Activated CD4-positive, CD25-positive, alpha-beta regulatory T cell treated with anti-CD3 and anti-CD28 coated beads, Interleukin-2, amount 50 U/mL, for 72 hours (primary cell): ENCODE measurements at places on chromosomes 5 and 9.

DNA sequence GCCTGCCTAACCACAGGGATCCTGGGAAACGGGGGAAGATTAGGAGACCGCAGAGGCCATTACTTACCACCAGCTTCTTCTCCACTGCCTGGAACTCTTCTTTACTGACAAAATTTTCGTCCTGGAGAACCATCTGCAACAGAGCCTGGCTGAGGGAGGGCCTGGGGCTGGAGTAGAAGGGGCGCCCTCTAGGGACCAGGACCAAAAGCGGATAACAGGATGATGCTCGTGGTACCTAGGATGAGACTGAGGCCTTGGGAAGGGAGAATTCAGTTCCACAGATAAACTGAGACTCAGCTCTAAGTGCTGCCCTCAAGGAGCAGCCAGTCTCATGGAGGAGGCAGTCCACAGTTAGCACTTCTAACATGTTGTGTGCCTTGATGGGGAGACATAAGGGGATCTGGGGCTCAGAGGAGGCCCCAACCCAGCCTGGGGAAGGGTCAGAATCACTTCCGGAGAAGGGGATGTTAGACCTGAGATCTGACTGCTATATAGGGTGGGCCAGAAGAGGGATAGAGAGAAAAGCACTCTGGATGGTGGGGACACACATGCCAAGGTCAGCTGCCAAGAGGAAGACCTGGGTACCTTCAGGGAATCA is 1.2 kb downstream of the SPATA24 start:
- DNase-seq: no peak

- no peak for DNase-seq
Measured at GRCh38 chr5:111389390-111390082, 122.8 kb downstream of the STARD4 start.

- no peak for DNase-seq
Measured at GRCh38 chr5:172235132-172235780, 41.3 kb downstream of the EFCAB9 start.

DNA sequence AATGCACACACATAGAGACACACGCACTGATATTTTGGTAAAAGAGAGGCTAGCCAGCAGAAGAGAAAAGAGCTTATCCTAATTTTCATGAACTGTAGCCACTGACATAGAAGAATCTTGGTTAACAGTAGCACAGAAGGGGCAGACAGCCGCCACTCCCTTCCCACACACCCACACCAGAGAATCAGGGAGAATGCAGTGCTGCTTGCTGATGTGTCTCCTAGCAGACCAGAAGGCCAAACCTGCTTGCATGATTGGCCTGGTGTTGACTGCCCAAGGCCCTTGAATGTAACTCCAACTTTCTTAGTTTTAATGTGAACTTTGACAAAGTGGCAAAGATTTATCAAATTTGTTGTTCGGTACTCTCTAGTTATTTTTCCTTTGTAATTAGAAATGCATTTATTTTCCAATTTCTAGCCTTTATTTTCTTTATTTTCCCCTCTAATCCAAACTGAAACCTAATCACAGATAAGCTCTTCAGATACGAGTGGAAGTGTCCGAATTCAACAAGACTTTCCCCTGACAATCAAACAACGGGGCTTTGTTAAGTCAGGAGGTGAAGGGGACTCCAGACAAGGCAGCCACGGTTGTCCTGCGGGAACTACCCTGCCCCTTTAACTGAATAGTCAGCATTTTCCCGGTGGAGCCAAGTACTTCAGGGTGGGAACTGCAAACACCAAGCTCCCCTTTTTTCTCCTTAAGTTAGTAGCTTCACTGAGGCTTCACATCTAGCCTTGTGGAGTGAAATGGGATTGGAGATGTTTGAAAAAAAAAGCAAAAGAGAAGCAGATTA is 81.9 kb upstream of the CTSL start:
- no peak for DNase-seq

DNA sequence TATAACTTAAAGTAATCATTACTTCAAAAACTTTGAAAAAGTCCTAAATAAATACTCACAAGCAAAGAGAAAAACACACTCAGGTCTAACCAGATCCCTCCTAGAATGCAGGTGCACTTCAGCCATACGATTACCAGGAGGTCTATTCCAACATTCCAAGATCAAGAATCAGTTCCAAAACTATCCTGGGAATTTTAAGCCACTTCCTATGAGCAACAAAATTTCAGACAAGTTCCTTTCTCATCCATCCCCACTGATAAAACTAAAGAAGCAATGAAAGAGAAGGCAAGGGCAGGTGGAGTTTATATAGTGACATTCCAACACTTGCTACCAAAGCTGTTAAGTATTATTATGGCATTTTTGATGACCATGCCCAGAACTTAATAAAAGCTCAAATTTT is 29.6 kb downstream of the MLLT3 start:
- no peak for DNase-seq

GRCh38 chr5:118989816-118990215 is 1.5 kb upstream of the DTWD2 start:
- DNase-seq: no peak

GRCh38 chr5:33261305-33261704 is 179.5 kb upstream of the TARS1 start:
- no peak for DNase-seq

DNA sequence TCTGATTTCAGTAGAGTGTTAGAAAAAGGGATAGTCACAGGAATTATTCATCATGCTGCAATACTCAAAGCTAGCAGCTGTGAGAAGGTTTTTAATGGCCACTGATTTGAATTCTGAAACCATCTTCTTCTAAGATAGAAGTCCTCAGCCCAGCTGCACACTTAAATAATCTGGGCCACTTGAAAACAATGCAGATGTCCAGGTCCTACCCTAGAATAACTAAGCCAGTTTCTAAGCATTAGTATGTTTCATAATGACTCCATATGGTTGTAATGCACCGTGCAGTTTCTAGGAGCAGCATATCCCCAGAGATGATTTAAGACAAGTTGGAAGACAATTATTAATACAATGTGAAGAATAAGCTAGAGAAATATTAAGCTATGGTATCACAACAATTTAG is 159.9 kb upstream of the FBXL17 start:
- DNase-seq: no peak

DNA sequence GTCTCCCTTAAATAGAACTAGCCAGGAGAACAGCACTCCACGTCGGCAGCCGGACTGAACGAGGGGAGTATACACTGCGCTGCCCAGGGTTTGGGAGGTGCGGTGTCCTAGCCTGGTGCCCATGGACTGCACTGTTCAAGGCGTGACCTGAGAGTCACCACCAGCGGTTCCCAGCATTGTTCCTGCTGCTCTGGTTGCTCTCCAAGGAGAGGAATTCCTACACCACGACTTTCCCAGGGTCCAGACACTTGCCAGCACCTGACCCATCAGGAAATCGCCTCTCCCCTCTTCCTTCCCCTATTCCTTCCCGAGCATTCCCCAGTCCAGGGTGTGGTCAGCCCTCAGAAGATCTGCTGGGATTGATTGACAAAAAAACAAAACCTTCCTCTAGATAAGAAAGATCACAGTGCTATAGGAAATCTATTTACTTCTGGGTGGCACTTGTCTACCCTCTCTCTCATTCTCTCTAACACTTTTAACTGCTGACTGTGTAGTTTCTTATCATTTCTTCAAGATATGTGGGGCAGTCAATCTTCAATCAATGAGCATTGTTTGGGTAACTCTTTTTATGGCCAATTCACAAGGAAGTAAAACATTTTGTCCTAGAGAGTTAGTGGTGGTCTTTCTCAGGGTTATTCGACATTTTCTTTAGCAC is 297.8 kb upstream of the ACTBL2 start:
- no peak for DNase-seq

GRCh38 chr5:121897341-121897740 is 45.7 kb downstream of the FTMT start:
- DNase-seq: no peak

GRCh38 chr9:121725008-121725775 is 73.8 kb downstream of the DAB2IP start:
- DNase-seq: no peak

- DNase-seq: no peak
Measured at GRCh38 chr5:102049517-102049916, 246.6 kb downstream of the SLCO4C1 start.

- no peak for DNase-seq
Measured at GRCh38 chr9:95447660-95448420, 68.9 kb downstream of the PTCH1 start.

- DNase-seq: no peak
Measured at GRCh38 chr5:51172903-51173626, 210.2 kb upstream of the ISL1 start.

DNA sequence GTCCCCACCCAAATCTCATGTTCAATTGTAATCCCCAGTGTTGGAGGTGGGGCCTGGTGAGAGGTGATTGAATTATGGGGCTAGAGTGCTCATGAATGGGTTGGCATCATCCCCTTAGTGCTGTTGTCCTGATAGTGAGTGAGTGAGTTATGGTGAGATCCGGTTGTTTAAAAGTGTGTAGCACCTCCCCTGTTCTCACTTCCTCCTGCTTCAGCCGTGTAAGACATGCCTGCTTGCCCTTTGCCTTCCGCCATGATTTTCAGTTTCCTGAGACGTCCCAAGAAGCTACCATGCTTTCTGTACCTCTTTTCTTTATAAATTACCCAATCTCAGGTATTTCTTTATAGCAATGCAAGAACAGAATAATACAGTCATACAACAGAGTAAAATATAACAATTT is 742 bp upstream of the LECT2 start:
- DNase-seq: no peak

DNA sequence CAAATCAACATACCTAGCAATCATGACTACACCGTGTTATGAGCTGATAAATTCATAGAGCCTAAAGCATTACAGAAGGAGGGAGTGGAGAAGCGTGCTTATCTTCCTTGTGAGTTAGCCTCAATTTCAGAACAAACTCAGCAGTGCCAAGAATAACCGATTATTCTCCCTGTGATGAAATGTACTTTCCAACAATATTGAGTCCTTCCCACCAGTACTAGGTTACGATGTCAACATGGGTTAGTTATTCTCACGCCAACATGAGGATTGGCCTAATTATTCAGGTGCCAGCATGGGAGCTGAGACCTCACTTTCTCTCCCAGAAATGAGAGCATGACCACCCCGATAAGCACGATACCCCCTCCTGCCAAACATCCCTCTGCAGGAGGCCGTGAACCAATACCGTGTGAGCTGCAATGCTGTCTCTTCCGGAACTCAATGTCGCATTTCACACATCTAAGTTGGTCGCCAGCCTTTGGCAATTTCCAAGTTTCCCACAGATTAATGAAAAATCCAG is 193.7 kb downstream of the ENC1 start:
- no peak for DNase-seq

DNA sequence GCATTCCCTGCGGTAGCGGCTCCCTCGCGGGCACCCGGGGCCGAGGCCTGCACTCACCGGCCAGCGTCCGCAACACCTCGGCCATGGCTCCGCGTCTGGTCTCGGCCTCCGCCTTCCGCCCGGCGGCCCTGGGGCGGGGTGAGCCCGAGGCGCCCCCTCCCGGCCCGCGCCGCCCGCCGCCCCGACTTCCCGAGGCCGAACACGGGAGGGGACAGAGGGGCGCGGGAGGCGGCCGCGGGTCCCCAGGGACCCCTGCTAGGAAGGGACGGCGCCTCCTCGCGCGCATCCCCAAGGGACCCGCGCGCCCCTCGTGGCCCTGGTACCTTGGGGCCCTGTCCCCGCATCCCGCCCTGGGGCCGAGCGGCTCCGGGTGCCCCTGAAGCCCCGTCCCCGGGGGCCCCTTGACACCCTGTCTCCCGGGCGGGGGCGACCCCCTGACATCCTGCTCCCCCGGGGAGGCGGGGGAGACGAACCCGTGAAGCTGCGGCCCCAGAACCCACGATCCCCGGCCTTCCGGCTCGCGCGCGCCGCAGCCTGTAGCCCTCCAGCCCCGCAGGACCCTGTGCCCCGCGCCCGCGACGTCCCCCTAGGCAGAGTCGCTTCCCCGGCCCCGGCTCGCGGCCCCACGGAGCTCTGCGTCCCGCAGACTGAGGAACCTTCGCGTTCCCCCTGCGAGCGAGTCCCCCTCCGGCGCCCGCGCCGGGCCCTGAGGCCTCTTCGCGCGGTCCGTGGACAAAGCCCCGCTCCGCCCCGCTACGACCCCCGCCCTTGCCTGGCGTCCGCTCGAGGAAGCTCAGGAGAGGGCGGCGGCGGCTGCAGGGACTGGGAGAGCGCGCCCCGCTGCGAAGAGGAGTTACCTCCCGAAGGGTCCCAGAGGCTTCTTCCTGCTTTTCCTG is at the start of gene ABO:
Gene ABO, minus strand, starts transcription at position 97 of the 896 bp plus-strand sequence.
- no peak for DNase-seq

- DNase-seq: no peak
Measured at GRCh38 chr9:79682076-79682736, 110.4 kb downstream of the TLE4 start.

DNA sequence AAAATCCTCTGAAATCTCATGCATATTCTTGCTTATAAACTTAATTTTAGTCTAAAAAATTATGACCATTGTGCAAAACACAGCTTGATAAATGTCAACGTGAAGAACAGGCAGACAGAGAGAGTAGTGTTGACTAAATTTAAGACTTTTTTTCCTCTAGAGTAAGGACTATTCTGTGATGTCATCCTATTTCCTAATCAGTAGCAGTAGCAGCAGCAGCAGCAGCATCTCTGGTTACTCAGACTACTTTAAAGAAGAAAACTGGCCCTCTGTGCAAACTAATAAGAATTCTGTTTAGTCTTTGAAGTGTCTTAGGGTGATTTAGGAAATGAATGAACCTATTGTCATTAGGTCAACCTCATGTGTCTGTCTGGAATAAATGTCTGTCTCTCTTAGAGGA is 403.0 kb downstream of the HINT1 start:
- DNase-seq: no peak

DNA sequence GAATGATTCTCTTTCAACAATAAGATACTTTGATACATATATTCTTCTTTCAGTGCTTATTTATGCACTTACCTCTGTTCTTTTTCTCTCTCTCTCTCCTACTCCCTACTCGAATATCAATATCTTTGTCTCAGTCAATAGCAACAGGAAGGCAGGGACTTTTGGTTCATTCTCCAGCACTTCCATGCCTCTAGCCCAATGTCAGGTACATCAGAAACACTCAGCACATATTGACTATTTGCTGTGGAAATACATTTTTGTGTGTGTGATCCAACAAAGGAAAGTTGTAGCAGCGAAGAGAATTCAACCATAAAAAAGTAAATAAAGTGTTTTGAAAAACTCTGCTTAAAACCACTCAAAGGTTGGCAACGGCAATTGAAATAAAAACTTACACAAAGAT is 12.6 kb downstream of the DIRAS2 start:
- DNase-seq: no peak

DNA sequence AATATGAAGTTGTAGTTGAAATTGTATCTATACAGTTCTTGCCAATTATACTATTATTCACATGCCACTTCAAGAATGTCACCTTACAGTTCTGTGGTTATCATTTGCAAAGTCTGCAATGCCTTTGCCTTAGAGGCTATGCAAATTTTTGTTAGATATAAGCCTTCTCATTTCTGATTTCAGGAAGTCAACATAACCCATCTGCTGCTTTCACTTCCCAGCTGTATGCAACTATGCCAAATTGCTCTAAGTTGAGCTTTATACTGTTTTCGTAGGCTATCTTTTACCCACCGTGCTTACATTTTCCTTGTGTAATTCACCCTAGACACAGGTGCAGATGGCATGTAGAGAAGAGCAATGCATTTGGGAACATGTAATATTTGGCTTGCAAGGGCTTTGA is 1083.0 kb downstream of the CDH9 start:
- no peak for DNase-seq

- no peak for DNase-seq
Measured at GRCh38 chr5:124661317-124662141, 84.9 kb downstream of the ZNF608 start.
